ENCODE measurements at places on chromosomes 2 and 18.

- DNase-seq = no peak
Measured at GRCh38 chr2:39851251-39851650, 72.2 kb upstream of the THUMPD2 start.

DNA sequence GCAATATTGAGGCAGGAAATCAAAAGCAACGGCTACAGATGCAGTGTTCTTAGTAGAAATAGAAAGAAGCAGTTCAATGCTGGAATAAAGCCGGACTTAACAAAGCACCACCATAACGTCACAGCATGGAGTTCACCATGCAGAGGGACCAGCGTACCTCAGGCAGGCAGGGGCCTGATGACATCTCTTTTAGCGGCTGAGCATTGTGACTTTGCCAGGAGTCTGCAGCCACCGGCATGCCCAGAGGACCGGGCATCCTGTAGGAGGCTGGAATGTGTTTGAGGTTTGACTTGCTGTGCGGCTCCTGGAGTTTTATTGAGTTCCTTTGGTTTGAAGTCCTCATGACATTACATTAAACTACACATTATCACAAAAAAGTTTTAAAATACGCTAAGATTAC lies 139.8 kb downstream of the UXS1 start:
- DNase-seq = no peak

DNA sequence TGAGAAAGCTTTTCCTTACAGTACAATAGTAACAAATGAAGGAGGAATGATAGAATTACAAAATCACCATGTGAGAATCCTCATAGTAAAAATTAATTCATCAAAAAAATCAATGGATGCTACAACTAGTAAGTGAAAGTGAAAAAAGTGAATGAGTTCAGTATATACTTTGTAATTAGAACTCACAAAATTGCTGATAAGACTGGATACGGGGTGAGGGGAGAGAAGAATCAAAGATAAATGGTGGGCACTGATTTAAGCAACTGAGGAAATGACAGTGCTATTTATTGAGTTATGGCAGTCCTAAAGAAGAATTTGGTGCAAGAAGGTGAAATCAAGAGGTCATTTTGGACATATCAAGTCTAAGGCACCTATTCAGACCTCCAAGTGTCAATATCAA lies 20.6 kb downstream of the OLA1 start:
- no peak for DNase-seq

GRCh38 chr2:239927424-239927981 lies 97.6 kb downstream of the NDUFA10 start:
- DNase-seq = peak; percentile 82

DNA sequence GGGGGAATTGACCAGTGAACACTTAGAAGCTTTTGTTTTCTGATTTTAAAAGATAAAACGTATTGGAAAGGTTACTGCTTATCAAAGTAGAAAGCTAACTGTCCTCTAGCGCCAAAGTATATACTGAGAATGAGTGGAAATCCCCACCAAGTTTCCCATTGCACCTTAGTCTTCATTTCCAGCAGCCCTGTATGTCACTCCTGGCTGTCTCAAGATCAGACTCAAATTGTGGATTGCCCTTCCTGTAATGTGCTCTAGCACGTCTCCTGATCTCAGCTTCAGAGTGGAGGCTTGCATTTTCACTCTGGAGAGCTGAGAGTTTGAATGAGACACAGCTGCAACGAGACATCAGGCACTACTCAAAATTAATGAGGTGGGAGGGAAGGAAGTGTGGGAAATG lies 26.6 kb downstream of the MFF start:
- DNase-seq = no peak

GRCh38 chr2:172394002-172394401 lies 33.4 kb upstream of the ITGA6 start:
- no peak for DNase-seq

GRCh38 chr2:79985571-79985970 lies 319.0 kb downstream of the LRRTM1 start:
- DNase-seq = no peak

GRCh38 chr2:216773072-216773471 lies 77.7 kb upstream of the IGFBP5 start:
- no peak for DNase-seq
